Activated CD4-positive, alpha-beta T cell treated with anti-CD3 and anti-CD28 coated beads, Interleukin-2, amount 50 U/mL, for 24 hours (primary cell): ENCODE measurements at places on chromosomes 11 and 22.

DNA sequence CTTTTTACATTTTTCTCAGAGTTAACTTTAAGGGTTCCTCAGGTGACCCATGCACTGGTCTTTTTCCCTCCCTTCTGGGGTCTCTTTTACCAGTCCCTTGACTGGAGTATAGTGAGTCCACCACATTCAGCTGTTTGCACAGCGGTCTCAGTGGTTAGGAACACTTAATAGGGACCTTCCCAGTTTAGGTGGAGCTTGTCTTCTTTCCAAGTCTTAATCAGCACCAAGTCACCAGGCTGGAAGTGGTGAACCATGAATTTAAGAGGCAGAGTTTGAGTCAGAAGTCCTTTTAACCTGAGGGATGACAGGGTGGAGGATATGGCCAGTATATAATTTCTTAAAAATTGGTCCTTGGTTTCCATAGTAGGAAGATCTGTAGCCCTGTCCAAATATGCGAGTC, 349.7 kb upstream of the MPPED2 start:
- DNase-seq = no peak

GRCh38 chr11:1139441-1140083, 18.2 kb upstream of the MUC5AC start:
- no peak for DNase-seq

GRCh38 chr11:34509336-34509876, 4.2 kb downstream of the ELF5 start:
- no peak for DNase-seq

DNA sequence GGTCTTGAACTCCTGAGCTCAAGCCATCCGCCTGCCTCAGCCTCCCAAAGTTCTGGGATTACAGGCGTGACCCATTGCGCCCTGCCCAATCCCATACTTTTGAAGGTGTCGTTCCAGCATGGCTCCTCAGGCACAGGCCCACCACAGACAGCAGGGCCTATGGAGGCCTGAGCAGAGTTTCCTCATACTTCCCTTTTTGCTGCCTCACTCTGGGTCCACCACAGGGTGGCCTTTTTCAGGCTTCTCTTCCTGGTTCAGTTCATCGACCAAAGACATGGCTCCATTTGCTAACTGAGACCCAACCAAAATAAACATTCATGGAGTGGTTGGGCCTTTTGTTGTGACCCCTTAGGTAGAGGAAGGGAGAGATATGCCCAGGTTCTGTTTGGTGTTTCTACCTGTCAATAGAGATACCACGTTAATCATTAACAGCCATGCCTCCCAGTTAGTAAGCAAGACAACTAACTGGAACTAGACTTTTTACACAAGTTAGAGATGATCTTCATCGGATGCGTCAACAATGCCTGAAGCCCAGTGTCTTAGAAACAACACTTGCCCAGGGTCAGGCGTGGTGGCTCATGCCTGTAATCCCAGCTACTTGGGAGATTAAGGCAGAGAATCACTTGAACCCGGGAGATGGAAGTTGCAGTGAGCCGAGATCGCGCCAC, 35.1 kb downstream of the TRIOBP start:
- no peak for DNase-seq

DNA sequence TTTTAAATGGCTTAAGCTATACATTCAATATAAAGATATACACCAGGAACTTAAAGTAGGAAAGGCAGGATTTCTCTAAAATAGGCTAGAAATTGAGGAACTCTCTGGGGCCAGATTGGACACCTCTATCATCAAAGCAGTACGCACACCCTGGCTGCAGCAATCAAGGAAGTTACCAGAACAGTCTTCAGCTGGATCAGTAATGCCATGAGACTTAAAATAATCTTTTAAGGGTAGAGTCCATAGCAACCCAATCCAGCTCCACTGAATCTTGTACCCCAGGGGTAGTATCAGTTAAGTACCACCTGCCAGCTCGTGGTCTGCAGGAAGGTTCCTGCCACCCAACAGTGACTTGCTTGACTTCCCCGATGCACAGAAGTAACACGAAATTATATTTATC, 3.0 kb downstream of the RDX start:
- no peak for DNase-seq

DNA sequence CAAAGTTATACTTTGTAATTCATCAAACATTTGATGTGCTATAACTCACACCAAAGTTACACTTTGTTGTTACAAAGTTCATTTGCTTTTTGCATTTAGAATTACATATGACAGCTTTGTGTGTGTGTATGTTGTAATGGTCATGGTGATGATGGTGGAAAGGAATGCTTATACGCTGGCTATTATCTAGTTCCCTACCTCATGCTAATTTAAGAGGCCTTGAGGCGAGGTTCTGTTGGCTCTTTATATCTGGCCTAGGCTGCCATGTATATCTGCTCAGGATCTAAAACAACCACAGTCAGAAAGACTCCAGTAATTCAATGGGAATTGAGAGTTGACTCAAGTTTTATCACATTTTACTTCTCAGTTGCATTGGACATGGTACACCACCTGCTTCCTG, 123.4 kb downstream of the SLC17A6 start:
- DNase-seq = no peak

GRCh38 chr11:108966206-108966605, 301.3 kb downstream of the DDX10 start:
- no peak for DNase-seq

DNA sequence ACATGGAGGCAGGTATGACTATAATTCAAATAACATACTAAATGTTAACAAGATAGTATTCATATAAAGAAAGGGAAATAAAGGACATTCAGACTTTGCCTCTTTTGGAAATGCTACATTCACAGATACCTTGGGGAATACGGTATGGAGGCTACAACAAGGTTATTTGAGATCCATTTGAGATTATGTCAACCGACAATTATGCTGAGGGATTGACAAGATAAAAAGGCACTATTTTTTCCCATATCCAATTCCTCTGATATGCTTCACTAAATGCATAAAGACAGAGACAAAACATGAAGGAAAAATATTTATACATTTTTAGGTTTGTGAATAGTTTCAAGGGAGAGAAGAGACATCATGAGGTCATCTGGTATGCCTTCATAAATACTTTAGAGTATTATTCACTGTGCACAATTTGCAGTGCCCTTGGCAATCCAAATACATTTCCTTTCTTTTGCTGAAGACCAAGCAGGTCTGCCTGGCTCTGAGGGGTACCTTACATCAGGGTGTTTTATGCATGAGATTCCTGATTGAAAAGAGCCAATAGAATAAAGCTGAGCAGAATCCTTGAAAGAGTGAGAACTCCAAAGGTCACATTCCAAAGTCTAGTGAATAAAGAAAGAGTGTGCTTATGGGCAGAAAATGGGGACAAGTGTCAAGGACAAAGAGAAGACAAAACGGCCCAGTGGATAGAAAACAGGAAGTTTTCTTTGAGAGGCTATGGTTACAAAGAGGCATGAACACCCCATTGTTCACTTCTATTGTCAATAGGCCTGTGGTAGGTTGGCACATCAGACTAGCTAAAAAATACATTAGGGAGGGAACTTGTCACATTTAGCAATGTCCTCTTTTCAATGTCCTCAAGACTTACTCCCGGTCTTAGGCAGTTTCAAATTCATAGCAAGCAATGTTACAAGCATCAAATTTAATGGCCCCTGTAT, 455.8 kb downstream of the LRRC4C start:
- no peak for DNase-seq

GRCh38 chr22:29801153-29801552, 34.0 kb downstream of the UQCR10 start:
- DNase-seq = no peak

- no peak for DNase-seq
These were observed 29.6 kb downstream of the CAT start for GRCh38 chr11:34468209-34468841.

DNA sequence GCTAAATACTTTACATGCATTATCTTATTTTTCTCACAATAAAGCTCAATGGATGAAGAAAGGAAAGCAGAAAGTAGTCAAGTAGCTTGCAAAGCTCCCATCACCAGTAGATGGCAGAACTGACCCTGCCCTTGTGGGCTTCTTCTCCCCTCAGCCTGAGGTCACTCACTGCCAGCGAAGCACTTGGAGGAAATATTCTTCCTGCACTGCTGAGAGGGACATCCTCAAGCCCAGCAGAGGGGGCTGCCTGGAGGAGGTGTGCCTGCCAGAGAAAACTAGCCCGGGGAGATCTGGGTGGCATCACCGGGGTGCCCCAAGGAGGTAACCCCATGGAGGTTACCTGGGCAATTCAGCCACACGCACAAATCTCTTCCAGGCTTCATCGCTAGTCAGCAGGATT, 6.6 kb downstream of the APOL4 start:
- DNase-seq = peak; percentile 30

DNA sequence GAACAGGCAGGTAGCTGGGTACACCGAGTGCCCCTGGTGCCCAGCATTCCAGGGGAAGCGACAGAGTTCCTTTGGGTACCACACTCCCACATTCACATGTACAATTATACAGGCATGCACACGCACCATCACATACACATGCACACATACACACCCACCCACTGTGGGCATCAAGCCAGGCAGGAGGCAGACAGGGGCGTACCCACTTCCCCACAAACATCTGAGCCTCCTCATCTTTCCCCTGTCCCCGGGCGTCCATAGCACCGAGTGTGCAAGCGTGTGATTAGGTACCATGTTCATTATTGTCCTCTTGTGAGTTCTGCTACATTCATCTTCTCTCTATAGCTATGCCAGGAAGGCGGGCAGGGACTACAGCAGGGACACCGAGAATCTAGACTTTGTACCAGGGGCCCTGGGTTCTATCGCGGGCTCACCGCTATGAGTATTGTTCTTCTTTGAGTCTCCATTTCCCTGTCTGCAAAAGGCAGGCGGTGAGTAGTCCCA, 2.1 kb upstream of the CARD10 start:
- no peak for DNase-seq

DNA sequence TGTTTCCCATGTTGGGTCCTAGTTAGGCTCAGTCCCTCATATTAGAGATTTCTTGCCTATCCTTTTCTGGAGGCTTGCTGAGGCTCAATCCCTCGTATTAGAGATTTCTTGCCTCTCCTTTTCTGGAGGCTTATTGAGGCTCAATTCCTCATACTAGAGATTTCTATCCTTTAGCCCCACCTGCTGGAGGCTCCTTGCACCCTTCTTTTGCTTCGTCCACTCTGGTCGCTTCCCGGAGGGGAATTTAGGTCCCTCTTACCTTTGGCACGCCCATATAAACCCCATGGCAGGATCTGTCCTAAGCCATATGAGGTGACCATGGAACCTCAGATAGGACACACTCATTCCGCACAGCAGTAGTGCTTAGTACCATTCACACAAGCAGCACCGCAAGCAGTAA, 15.9 kb downstream of the CYP2D6 start:
- DNase-seq = no peak

DNA sequence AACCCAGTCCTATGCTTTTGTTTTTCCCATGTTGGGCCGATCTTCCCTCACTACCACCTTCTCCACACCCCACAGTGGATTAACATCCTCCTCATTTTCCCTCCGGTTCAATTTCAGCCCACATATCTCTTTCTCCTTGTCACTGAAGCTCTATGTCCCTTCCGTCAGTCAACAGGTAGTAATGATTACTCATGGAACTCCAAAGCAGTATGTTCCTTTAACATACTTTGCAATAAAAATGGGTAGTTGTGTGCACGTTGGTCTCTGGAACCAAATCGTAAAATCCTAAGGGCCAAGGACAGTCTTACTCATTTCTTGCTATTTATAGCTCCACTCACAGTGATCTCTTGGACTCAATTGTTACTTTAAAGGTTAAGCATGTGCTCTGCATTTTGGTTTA, 20.2 kb downstream of the AMOTL1 start:
- no peak for DNase-seq

GRCh38 chr11:18765554-18765953, 26.0 kb downstream of the PTPN5 start:
- no peak for DNase-seq

DNA sequence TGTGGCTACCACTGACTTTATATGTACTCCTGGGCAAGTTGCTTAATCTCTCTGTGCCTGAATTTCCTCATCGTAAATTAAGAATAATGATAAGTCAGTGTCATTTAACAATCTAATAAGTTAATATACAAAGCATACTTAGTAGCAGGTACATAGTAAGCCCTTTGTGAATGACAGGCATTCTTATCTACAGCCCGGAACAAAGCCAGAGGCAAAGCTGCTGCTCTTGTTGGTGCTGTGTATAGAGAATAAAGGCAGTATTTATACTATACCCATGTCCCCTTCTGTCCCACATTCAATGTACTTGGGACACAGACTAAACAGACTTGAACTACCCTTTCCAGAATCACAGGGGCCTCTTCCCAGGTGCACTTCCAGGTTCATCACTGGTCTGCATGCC, 229.7 kb upstream of the NCAM1 start:
- DNase-seq = no peak

DNA sequence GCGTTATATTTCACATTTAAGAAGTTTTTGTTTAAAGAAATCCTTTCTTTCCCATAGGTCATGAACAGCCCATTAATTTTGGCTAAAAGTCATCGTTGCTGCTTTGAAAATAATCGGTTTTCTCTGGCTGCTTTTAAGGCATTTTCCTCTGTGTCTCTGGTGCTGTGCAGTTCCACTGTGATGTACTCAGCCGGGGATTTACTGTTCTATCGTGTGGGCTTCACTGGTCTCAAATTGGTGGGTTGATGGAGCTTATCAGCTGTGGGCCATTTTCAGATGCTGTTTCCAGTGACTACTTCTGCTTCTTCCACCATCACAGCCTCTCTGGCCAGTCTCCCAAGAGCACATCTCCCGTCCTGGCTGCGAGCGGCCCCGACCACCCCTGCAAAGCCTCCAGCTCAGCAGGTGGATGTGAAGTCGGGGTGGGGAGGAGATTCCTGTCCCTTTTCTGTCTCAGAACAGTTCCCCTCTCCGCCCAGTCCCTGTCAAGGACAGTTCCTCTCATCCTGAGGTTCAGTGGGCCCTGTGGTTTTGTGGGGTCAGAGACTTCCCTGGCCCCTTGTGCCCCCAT, 20.3 kb downstream of the IFITM10 start:
- DNase-seq = no peak

DNA sequence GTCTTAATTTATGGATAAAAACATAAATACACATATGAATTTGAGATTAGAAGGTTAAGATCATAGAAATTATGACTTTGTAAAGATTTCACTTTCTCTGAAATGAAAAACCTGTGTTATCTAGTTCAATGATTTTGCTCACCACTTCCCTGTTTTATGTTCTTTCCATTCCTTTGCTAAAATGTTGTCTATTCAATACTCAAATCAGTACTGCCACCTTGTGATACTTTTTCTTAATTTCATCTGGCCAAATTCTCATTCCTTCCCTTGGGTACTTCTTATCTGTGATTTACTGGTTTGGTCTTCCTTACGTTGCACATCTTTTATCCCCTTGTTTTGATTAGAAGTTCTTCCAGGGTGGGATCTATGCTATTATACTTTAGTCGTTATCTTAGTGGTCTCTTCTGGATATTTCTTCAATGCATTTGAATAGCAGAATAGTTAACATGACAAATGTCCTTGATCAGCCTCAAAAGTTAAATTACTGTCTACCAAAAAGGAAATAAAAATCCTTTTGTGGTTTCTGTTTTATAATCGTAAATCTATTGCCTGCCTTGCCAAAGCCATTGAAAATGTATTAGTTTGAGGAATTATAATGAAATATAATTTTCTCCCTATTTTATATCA, 197.0 kb downstream of the PGR start:
- DNase-seq = no peak

- DNase-seq = no peak
These were observed 68.7 kb downstream of the DDX10 start for GRCh38 chr11:108733479-108734116.
